ENCODE measurements at places on chromosomes 4 and X.

GRCh38 chrX:698206-698605, 67.6 kb downstream of the SHOX start:
- DNase-seq, result no peak

DNA sequence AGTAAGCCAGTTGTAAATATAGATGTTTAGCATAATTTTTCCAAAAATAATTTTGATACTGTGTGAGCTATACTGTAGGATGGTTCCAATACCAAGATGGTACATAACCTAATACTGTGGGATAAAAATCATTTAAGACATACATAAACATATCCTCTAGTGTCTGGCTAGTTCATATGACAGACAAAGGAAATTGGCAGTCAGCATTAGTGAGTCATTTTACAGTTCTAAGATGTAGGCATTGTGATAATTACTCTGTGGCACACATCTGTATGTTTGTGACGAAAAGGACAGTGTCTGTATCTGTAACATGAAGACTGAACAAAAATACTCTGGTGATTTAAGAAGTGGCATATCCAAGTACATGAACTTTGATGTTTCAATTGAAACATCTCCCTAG, 49.6 kb downstream of the UGT2A2 start:
- no peak for DNase-seq

DNA sequence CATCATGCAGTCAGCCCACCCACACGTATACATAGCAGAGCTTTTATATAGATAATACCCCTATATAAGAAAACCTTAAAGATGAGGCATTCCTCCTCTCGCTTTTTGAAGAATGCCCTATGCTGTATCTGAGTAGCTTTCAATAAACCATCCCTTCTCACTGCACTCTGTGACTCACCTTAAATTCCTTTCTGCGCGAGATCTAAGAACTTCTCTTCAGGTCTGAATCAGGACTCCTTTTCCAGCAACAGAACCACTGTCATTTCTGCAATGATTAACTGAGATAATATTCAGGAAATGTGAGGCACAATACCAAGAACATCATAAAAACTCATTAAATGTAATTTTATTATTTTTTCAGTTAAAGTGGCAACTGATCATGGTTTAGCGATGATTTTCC, 76.4 kb upstream of the DCLK2 start:
- DNase-seq, result no peak

GRCh38 chr4:6926081-6926480, 16.5 kb downstream of the TBC1D14 start:
- DNase-seq, result no peak

GRCh38 chrX:39874202-39874816, 223.4 kb downstream of the BCOR start:
- DNase-seq, result no peak

DNA sequence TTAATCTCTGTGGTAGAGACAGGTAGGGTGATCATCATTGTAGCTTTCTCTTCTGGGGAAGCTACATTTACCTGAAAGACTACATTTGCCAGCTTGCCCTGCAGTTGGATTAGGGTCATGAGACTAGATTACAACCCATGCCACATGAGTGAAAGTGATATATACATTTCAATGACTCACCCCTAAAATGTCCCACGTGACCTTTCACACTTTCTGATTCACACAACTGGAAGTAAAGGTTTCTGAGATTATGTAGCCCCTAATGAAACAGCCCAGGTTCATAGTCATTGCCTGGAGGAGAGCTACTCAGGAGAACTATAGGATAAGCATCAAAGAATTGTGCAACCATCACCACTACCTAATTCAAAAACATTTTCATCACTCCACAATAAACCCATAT, 17.8 kb downstream of the PDCL2 start:
- DNase-seq, result no peak
